ENCODE measurements at places on chromosomes 13 and 19.

GRCh38 chr13:32446773-32447465 lies 19.0 kb upstream of the N4BP2L1 start:
- no peak overlapping the region for H3K4me3 ChIP-seq
- peaks cover 26% of the 10 kb centered on the region for H3K4me1 ChIP-seq
- H3K27me3 ChIP-seq, result no peaks in the 10 kb centered on the region

- DNase-seq, result no peak
- H3K27me3 ChIP-seq, result no peaks in the 10 kb centered on the region
- no peak overlapping the region for H3K27ac ChIP-seq
- H3K4me1 ChIP-seq, result peaks cover 72% of the 10 kb centered on the region
- H3K36me3 ChIP-seq, result peaks cover 15% of the 10 kb centered on the region
- H3K4me3 ChIP-seq, result no peak overlapping the region
Observed at GRCh38 chr13:25280396-25280795, 6.9 kb downstream of the MTMR6 start.

DNA sequence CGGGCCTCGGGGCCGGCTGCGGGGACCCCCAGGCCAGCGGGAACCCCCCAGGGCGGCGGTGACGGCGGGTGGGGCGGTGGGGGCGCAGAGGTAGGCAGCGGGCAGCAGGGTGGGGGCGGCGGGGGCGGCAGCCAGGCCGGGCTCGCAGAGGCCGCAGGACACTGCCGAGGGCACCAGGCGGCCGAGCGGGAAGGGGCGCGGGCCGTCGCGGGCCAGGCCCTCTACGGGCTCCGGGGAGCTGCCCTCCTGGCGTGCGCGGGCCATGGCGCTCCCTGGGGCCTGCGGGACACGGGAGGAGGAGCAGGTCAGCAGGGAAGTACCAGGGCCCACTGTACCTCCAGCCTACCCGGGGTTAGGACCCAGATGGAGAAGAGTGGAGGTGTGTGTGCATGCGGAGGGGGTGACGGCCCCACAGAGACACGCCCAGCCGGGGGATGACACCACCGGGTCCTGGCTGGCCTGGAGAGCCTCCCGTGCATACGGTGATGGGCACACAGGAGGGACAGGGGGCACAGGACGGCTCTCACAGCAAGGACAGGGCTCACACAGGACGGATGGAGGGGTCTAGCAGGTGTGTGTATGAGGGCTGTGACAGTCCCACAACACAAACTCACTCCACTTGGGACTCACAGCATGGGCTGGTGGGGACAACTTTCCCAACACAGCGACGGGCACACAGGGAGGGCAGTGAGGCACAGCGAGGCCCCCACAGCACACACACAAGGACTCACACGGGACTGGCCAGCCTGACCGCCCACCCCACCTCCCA lies 2.6 kb downstream of the BBC3 start:
- H3K36me3 ChIP-seq, result peaks cover 5% of the 10 kb centered on the region
- H3K4me1 ChIP-seq, result peaks cover 25% of the 10 kb centered on the region
- peak; percentile 45 for DNase-seq
- no peak overlapping the region for H3K27ac ChIP-seq
- H3K4me3 ChIP-seq, result no peak overlapping the region
- no peaks in the 10 kb centered on the region for H3K27me3 ChIP-seq

DNA sequence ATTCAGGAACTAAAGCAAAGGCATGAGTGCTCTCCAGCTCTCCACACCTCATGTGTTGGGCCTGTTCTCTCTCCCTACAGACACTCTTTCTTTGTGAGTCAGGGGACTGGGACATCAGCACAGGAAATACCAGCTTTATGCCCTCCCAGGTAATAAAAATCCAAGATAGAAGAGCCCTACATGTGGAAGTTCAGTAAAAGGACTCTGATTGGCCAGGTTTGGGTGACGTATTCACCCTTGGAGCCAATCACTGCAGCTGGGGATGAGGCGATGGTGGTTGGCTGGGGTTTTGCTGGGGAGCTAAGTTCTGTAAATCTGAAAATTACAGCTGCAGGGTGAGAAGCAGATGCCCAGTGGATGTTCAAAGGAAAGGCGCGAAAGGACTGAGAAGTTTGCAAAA lies 32.5 kb downstream of the CCDC70 start:
- peaks cover 4% of the 10 kb centered on the region for H3K4me1 ChIP-seq
- H3K36me3 ChIP-seq, result no peaks in the 10 kb centered on the region
- H3K27ac ChIP-seq, result no peak overlapping the region
- no peak overlapping the region for H3K4me3 ChIP-seq
- no peak for DNase-seq

GRCh38 chr19:39533003-39533512 lies 406 bp upstream of the EID2B start:
- peak overlapping the region; percentile 42 for H3K4me3 ChIP-seq
- peaks cover 2% of the 10 kb centered on the region for H3K27me3 ChIP-seq
- DNase-seq, result no peak
- peaks cover 5% of the 10 kb centered on the region for H3K36me3 ChIP-seq
- H3K4me1 ChIP-seq, result peaks cover 16% of the 10 kb centered on the region
- H3K27ac ChIP-seq, result no peak overlapping the region

DNA sequence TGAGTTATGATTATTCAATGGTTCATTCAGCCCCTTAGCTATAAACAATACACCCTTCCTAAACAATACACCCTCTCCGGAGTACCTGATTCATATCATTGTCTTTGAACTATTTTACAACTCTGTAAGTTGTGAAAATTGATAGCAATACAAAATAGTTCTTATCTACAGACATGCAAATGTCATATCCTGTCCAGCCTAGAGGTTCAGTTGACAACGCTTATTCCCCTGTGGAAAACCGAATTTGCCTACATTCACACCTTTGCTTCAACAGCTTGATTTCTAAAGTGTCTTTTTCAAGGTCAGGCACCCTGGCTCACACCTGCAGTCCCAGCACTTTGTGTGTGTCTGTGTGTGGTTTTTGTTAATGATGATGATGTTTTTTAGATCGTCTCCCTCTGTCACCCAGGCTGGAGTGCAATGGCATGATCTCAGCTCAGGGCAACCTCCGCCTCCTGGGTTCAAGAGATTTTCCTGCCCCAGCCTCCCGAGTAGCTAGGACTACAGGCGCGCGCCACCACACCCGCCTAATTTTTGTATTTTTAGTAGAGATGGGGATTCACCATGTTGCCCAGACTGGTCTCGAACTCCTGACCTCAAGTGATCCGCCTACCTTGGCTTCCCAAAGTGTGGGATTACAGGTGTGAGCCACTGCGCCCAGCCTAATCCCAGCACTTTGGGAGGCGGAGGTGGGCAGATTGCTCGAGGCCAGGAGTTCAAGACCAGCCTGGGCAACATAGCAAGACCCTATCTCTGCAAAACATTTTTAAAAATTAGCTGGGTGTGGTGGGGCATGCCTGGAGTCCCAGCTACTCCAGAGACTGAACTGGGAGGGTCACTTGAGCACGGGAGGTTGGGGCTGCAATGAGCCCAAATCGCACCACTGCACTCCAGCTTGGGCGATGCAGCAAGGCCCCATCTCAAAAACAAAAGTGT lies 9.6 kb downstream of the C19orf53 start:
- no peak overlapping the region for H3K4me3 ChIP-seq
- no peaks in the 10 kb centered on the region for H3K27me3 ChIP-seq
- peaks cover 26% of the 10 kb centered on the region for H3K4me1 ChIP-seq
- no peak for DNase-seq
- no peak overlapping the region for H3K27ac ChIP-seq
